ENCODE measurements at places on chromosomes 5 and 9. TPM values are rescaled to one million over a fixed set of nuclear protein-coding genes. Genes with fewer than 3 reads are reported as not detected.
A peak's percentile ranks its signal among the peaks of the same experiment; 100 is the strongest.

GRCh38 chr9:97954550-97954989 is 16.6 kb upstream of the HEMGN start:
- peak; percentile 19 for DNase-seq

GRCh38 chr5:80229902-80230255 is 26.0 kb downstream of the SERINC5 start:
- no peak for DNase-seq

The NAA35 gene
- total RNA-seq = 30.3 TPM

DNA sequence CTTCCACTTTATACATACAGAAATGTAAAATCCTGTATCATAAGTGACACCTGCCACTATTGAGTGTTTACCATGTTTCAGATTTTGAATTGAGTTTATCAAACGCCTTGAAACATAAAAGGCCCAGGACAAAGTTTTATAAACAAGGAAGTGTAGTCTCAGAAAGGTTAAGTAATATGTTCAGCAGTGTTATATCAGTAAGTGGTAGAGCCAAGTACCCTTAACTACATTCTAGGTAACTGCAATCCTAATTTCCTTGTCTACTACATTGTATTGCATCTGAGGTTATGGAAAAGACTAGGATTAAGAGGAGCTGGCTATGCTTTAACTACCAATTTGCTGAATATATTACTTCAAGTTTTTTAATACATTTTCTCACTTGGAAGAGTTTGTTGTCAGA is 641.6 kb downstream of the LRRC70 start:
- no peak for DNase-seq

GRCh38 chr9:88426651-88427050 is 38.4 kb downstream of the SPIN1 start:
- no peak for DNase-seq

DNA sequence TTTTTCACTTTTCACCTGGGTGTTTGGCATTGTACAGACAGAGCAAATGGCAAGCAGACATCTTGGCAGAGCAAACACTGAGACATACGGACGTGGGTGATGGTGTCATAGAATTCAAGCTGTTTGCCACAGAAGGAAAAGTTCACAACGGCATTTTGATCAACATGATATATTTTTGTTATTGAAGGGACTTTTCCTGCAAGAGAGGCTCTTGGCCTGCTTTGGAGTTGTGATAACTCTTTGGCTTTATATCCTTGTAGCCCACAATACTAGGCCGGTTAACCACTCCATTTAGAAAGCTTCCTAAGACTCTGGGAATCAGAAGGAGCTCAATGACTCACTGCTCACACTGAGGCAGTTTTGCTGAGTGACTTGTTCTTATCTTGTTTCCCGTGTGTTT is 1038.3 kb downstream of the TLE1 start:
- DNase-seq = no peak

GRCh38 chr5:66862020-66862419 is 265.8 kb downstream of the MAST4 start:
- no peak for DNase-seq

GRCh38 chr9:74742792-74743730 is 144.7 kb downstream of the TRPM6 start:
- DNase-seq = no peak

DNA sequence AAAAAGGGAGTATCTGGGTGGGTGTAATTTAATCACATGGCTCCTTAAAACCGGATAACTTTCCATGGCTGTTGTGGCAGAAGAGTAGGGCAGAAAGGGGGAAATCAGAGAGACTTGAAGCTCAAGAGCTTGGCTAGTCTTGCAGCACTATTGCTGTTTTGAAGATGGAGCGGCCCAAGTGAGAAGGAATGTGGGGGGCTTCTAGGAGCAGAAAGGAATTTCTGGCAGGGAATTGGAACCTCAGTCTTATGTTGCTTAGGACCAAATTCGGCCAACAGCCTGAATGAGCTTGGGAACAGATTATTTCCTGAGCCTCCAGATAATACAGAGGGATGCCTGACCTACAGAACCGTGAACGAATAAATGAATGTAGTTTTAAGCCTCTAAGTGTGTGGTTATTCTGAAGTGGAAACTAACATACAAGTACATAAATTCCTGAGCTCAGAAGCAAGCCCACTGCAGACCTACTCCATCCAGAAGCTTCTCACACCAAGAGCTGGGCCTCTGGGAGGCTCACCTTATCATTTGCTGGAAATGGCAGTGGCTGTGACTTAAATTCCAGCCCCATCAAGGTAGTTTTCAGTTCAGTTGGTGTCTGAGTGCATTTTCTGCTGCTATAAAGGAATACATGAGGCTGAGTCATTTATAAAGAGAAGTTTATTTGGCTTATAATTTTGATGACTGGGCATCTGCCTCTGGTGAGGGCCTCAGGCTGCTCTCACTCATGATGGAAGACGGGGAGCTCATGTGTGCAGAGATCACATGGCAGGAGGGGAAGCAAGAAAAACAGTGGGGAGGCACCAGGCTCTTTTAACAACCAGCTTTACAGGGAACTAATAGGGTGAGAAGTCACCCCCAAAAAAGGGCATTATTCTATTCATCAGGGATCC is 15.3 kb upstream of the TMEM174 start:
- DNase-seq = no peak

The HAPLN1 gene
- not detected for total RNA-seq

GRCh38 chr5:72159501-72159911 is 52.2 kb downstream of the MAP1B start:
- no peak for DNase-seq

Measured in kidney epithelial cell (primary cell).